ENCODE measurements at places on chromosomes 2 and 18.

- DNase-seq = no peak
Observed at GRCh38 chr2:48279344-48280090, 250.4 kb upstream of the STON1 start.

GRCh38 chr2:96890726-96891385, 21.0 kb upstream of the SEMA4C start:
- no peak for DNase-seq

GRCh38 chr18:33745151-33745795, 167.3 kb downstream of the ASXL3 start:
- DNase-seq = no peak

DNA sequence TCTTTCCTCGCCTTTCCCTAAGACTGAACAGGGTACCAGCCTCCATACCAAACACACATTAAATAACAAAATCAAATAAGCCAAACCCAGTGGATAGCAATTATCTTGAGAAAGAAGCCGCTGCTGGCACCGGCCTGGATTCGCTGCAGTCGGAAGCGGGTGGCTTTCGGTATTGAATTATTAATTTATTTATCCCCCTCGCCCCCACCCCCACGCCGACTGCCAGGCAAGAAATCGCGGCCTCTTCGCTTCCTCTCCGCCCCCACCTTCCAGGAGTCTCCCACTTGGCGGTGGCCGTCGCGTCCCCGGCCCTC, 370 bp upstream of the ZNF804A start:
- no peak for DNase-seq

GRCh38 chr18:39990540-39990939, 1964.5 kb upstream of the PIK3C3 start:
- no peak for DNase-seq

DNA sequence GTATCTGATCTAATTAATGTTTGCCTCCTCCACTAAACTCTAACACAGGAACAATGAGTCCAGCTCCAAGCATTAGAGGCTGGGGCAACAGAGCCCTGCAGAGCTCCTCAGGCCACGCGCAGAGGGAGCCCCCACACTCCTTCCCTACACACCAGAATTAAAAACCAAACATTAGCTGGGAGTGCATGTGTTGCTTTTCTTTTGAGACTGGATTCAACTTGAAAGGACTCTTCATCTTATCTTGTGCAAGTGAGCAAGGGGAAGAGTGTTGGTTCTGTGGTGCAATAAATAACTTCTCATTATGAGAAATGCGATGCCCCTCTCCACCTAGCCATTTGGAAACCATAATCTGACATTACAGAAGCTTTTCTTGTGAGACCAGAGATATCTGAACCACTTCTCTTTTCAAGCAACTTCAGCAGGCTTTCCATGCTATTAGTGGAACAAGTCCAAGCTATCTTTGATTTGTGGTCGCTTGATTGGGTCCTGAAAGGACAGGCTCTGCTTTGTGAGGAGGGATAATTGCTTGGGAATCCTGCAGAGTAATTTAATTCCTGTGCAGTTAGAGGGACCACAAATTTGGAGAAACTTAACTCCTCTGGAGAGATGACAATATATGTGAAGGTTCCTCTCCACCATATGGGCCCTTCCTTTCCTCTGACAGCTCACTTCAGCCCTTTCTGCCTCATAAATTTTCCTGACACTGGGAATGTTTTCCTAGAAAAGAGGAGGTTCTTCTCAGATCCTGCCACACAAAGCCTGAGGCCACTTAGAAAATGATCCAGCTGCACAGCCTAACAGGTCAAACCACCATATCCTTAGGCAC, 112.5 kb downstream of the ATL2 start:
- no peak for DNase-seq

DNA sequence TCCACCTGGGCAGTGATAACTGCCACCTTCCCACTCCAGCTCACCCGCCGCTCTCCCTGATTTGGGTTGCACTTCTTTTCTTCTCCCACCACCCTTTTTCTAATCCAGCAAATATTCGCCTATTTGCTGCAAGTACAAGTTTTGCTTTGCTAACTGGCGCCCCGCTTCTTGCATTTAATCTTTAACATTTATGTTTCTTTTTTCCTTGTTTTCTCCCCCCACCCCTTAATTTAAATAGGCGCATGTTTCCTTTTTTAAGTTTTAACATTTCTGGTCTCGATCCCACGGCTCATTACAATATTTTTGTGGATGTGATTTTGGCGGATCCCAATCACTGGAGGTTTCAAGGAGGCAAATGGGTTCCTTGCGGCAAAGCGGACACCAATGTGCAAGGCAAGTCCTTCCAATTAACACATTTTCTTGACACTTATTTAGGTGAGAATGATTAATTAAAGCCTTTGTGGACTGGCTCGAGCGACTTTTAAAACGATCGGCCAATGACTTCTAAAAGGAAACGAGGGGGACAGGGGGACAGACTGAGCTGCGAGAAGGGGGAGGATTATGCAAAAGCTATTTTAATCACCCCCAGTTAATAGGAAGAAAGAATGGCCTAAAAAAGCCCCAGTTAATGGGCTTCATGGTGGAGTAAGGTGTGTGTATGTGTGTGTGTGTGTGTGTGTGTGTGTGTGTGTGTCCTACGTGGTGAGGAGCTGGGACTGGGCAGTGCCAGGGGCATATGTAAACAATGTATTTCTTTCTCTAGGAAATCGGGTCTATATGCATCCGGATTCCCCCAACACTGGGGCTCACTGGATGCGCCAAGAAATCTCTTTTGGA, 1.6 kb downstream of the TBR1 start:
- DNase-seq = no peak

All from prostate gland (tissue), 2 donors.